H9 (cell line): ENCODE measurements at places on chromosomes 16 and 17.

GRCh38 chr16:90020838-90021382 lies 1.7 kb upstream of the DBNDD1 start:
- 0 out of 2 replicates have a peak, but pooled peaks cover 4% of the 10 kb centered on the region for H3K4me1 ChIP-seq
- H3K36me3 ChIP-seq = peaks cover under 1% of the 10 kb centered on the region; the same call in 1 of the 2 replicates
- no peak for DNase-seq

- peak; percentile 34 for DNase-seq
- H3K27ac ChIP-seq = no peak overlapping the region
- H3K36me3 ChIP-seq = no peaks in the 10 kb centered on the region
- no peaks in the 10 kb centered on the region for H3K27me3 ChIP-seq
- H3K4me1 ChIP-seq = peaks cover 9% of the 10 kb centered on the region
These were observed 112.6 kb upstream of the IRX5 start for GRCh38 chr16:54817940-54818574.

DNA sequence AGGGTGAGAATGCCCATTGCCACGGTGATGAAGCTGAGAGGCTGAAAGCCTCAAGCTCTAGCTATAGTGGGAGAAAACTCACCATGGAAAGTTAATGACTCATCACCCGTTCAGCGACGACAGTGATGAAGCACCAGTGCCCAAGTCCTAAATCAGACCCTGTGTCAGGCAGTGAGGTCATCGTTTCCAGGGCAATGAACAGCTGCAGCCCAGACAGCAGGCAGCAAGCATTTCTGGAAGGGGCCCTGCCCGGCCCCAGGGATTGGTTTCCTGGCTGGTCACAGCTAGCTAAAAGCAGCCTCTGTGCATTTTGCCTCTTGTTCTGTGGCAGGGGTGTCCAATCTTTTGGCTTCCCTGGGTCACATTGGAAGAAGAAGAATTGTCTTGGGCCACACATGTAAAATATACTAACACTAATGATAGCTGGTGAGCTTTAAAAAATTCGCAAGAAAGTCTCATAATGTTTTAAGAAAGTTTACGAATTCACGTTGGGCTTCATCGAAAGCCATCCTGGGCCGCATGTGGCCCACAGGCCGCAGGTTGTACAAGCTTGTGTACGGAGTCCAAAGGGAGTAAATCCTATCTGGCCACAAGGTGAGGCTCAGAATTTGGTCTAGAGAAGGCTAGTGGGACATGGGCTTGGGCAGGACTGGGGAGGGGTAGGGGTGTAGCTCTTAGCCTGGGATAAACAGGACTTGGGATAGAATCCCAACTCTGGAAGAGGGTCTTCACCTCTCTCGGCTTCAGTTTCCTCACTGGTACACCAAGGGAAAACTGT lies 40.6 kb downstream of the MIS12 start:
- no peaks in the 10 kb centered on the region for H3K4me1 ChIP-seq
- no peaks in the 10 kb centered on the region for H3K27me3 ChIP-seq
- no peak overlapping the region for H3K4me3 ChIP-seq
- no peak for DNase-seq

DNA sequence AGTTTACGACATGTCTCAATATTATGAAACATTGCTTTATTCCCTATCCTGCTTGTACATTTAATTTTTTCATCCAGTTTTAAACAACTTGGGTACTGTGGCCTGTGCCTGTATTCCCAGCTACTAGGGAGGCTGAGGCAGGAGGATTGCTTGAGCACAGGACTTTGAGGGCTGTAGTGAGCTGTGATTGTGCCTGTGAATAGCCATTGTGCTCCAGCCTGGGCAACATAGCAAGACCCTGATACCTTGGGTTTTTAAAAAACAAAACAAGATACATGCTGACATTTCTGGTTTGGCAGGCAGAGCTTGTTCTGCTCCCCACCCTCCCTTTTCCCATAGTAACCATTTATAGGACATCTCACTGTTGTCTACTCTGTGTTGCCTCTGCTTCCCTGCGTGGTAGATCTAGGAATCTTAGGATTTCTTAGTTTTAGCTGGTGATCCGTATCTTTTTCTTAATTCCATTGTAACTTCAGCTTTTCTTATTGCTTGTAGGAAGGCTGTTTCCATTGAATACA lies 35.6 kb downstream of the TENT4B start:
- peaks cover 2% of the 10 kb centered on the region; the same call in 1 of the 2 replicates for H3K4me1 ChIP-seq
- H3K27ac ChIP-seq = no peak overlapping the region
- no peaks in the 10 kb centered on the region for H3K27me3 ChIP-seq

DNA sequence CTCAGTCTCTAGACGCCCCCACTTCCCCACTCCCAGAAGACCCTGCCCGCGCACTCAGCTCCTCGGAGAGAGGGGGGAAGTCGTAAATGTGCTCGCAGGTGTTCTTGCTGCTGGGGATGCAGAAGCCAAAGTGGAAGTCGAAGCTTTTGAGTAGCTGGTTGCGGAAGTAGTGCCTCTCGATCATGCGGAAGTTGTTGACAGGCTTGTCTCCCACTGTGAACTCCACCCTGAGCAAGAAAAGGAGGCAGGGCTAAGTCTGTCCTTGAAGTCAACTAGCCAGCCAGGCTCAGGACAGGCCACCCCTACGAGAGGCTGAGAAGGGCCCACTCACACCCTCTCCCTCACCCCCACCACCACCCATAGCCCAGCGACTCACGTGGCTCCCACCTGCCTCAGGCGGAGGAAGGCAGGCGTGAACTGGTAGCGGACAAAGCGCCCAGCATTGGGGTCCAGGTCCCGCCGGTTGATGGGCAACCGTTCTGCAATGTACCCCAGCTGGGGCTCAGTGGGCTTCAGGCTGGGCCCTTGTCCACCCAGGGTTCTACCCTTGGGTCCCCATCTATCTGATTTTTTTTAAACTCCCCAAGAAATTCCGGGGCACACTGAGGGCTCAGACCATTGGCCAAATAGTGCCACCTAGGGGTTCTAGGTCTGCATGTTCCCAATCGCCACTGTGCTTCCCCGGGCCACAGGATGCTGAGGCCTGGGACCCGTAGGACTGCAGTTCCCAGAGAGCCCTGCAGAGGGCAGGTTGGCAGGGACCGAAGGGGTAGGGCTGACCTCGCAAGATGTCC lies 4.6 kb downstream of the UNC119 start:
- H3K4me3 ChIP-seq = no peak overlapping the region
- H3K27me3 ChIP-seq = no peaks in the 10 kb centered on the region
- peak; percentile 93 for DNase-seq
- H3K4me1 ChIP-seq = peaks cover 8% of the 10 kb centered on the region; the same call in 1 of the 2 replicates

- H3K27ac ChIP-seq = no peak overlapping the region
- no peak for DNase-seq
- H3K4me1 ChIP-seq = no peaks in the 10 kb centered on the region; the same call in 1 of the 2 replicates
These were observed 78.2 kb upstream of the NOL11 start for GRCh38 chr17:67639555-67639954.

GRCh38 chr16:57764341-57765159 lies 29.0 kb downstream of the KATNB1 start:
- no peak overlapping the region for H3K27ac ChIP-seq
- no peaks in the 10 kb centered on the region for H3K27me3 ChIP-seq
- DNase-seq = peak; percentile 97

DNA sequence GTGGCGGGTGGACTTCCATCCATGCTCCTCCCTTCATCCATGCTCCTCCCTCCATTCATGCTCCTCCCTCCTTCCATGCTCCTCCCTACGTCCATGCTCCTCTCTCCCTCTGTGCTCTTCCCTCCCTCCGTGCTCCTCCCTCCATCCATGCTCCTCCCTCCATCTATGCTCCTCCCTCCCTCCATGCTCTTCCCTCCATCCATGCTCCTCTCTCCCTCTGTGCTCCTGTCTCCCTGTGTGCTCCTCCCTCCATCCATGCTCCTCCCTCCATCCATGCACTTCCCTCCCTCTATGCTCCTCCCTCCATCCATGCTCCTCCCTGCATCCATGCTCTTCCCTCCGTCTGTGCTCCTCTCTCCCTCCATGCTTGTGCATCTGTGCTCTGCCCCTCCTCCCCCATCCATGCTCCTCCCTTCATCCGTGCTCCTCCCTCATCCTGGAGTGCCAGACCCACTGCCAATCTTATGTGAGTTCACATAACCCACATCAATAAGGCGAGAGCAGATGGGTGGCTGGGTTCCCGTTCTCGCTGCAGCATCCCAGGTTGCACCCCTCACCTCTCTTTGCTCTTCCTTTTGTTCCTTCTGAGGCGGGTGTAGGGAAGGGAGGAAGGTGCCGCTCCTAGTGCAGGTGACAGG lies 22.8 kb downstream of the KSR1 start:
- H3K27ac ChIP-seq = no peak overlapping the region
- no peaks in the 10 kb centered on the region for H3K27me3 ChIP-seq
- peaks cover 19% of the 10 kb centered on the region; the same call in 1 of the 2 replicates for H3K4me1 ChIP-seq

DNA sequence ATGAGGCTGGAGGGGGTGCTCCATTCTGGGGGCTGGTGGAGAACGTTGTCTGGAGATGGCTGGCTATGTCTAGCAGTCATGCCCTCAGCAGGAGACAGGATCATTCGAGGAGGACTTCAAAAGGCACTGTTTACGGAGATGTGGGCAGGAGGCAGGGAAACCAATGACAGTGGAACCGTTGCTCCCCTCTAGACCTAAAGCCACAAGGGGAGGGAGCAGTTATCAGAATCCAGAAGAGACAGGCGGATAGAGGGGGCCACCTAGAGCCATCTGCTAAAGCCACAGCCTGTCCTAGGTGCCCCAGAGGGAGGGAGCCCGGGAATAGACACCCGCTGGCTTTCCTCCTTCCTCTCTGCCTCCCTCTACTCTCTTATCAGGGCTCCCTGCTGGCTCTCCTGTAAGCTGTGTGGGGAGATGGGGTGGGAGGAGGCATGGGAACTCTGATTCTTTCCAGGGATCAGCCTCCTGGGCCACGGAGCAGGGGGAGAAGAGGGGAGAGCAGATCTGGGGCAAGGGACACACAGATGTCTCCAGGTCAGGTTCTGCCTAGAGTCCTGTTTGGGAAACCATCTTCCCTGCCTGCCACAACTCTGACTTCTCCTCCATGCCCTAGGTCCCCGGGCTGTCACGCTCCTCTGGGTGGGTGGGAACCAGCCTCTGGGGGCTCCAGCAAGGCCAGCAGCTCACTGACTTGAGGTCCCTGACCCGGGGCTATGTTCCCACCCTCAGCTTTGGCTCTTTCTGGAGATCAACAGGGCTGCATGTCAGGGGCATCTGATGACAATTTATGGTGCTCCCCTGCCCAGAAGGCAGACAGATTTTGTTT lies 42.3 kb downstream of the IRX3 start:
- H3K4me3 ChIP-seq = no peak overlapping the region
- DNase-seq = no peak
- no peaks in the 10 kb centered on the region; the same call in 1 of the 2 replicates for H3K27me3 ChIP-seq
- H3K36me3 ChIP-seq = peaks cover 3% of the 10 kb centered on the region; the same call in 2 of the 3 replicates
- no peak overlapping the region for H3K27ac ChIP-seq

- H3K4me1 ChIP-seq = peaks cover 3% of the 10 kb centered on the region; the same call in 1 of the 2 replicates
- no peaks in the 10 kb centered on the region for H3K36me3 ChIP-seq
- peaks cover 25% of the 10 kb centered on the region for H3K27me3 ChIP-seq
- DNase-seq = no peak
- no peak overlapping the region for H3K4me3 ChIP-seq
- H3K27ac ChIP-seq = no peak overlapping the region
These were observed 24.6 kb downstream of the ZFHX3 start for GRCh38 chr16:73023320-73023719.

- H3K27me3 ChIP-seq = no peaks in the 10 kb centered on the region
- no peak overlapping the region for H3K27ac ChIP-seq
These were observed 37.1 kb downstream of the YWHAE start for GRCh38 chr17:1362964-1363363.

DNA sequence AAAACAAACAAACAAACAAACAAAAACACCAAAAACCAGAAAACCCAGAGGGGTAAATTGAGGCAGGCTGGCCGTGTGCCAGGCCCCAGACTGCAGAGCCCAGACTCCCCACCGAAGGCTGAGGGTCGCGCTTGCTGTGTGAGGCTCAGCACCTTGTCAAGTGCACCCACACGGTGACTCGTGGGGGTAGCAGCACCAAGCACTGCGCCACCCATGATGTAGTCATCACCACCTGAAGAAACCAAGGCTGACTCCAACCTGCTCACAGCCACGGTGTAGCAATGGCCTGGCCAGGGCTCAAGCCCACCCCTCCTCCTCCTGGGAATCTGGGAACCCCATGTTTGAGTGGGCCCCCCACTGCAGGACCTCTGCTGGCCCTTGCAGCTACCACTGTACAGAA lies 11.9 kb downstream of the MCRIP1 start:
- peaks cover 5% of the 10 kb centered on the region; the same call in 1 of the 2 replicates for H3K36me3 ChIP-seq
- no peaks in the 10 kb centered on the region; the same call in 1 of the 2 replicates for H3K4me1 ChIP-seq
- H3K27me3 ChIP-seq = no peaks in the 10 kb centered on the region
- H3K27ac ChIP-seq = no peak overlapping the region
- no peak overlapping the region for H3K4me3 ChIP-seq
- no peak for DNase-seq

DNA sequence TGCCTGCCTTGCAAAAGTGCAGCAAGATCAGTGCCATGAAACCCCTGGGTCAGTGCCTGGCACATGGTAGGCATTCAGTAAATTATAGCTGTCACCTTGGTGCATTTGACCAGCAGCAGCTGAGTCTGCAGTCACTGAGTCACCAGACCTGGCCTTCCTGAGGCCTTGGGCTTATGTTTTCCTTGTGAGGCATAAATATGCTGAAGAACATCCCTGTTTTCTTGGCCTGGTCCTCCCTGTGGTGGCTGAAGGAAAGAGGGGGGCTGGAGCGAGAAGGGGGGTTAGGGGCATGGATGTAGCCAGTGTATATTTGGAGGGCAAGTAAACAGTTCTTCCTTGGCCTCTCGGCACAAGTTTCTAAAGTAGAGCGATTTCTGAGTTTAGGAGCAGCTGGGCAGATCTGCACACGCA lies 26.5 kb downstream of the EPN2 start:
- peaks cover 7% of the 10 kb centered on the region; the same call in 1 of the 2 replicates for H3K4me1 ChIP-seq
- DNase-seq = no peak
- H3K27ac ChIP-seq = no peak overlapping the region
- no peaks in the 10 kb centered on the region for H3K27me3 ChIP-seq

- DNase-seq = no peak
- no peaks in the 10 kb centered on the region for H3K4me1 ChIP-seq
- no peak overlapping the region for H3K27ac ChIP-seq
- peaks cover 18% of the 10 kb centered on the region; the same call in 1 of the 2 replicates for H3K27me3 ChIP-seq
These were observed 1.9 kb downstream of the NTN3 start for GRCh38 chr16:2472885-2473445.

GRCh38 chr17:13346996-13347762 lies 254.6 kb downstream of the HS3ST3A1 start:
- no peak overlapping the region for H3K4me3 ChIP-seq
- no peaks in the 10 kb centered on the region; the same call in 1 of the 2 replicates for H3K4me1 ChIP-seq
- no peak overlapping the region for H3K27ac ChIP-seq
- H3K27me3 ChIP-seq = no peaks in the 10 kb centered on the region

DNA sequence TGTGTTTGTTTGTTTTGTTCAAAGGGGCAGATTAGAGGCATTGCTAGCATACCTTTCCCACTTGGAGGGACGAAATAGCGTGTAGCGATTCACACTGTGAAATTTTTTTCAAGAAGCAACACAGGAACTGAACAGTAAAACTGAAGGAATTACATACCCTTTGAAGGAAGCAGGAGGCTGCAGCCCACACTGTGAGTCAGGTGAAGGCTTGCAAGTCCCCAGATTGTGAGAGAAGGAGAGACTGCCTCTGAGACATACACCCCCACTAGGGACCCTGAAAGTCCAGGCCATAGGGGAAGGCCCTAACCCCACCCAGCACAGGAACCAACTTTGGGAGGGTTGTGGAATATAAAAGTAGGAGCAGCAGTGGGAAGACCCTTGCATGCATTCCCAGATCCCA lies 69.6 kb upstream of the HS3ST3A1 start:
- H3K36me3 ChIP-seq = no peaks in the 10 kb centered on the region; the same call in 1 of the 3 replicates
- no peak overlapping the region for H3K4me3 ChIP-seq
- no peaks in the 10 kb centered on the region for H3K27me3 ChIP-seq
- no peak overlapping the region for H3K27ac ChIP-seq
- H3K4me1 ChIP-seq = no peaks in the 10 kb centered on the region; the same call in 1 of the 2 replicates

GRCh38 chr16:17431968-17432625 lies 38.7 kb downstream of the XYLT1 start:
- no peak overlapping the region for H3K4me3 ChIP-seq
- no peak overlapping the region for H3K27ac ChIP-seq
- no peaks in the 10 kb centered on the region for H3K27me3 ChIP-seq
- H3K4me1 ChIP-seq = peaks cover 7% of the 10 kb centered on the region; the same call in 1 of the 2 replicates
- peaks cover 4% of the 10 kb centered on the region; the same call in 1 of the 2 replicates for H3K36me3 ChIP-seq
- no peak for DNase-seq
